ENCODE measurements at places on chromosomes 6 and 20.

GRCh38 chr6:110547266-110547964, 71.0 kb upstream of the SLC22A16 start:
- DNase-seq, result no peak

GRCh38 chr6:11309947-11310665, 77.6 kb upstream of the NEDD9 start:
- DNase-seq, result peak; percentile 25

DNA sequence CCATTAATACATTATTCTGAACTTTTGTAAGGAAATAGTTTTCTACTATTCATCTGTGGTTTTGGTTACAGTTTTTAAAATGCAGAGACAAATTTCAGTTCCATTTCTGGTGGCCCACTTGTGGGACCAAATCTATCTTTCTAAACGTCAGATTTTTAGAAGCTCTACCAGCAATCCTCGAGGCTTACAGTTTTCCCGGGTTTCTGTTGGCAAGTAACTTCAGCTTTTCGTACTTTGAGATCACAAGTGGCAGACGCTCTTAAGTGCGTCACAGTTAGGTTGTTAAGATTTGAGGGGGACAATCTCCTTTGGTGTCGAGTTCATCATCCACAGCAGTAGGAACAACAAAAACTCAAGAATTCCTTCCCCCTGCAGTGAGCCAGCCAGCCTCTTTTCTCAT, 60.0 kb downstream of the JARID2 start:
- DNase-seq, result no peak

DNA sequence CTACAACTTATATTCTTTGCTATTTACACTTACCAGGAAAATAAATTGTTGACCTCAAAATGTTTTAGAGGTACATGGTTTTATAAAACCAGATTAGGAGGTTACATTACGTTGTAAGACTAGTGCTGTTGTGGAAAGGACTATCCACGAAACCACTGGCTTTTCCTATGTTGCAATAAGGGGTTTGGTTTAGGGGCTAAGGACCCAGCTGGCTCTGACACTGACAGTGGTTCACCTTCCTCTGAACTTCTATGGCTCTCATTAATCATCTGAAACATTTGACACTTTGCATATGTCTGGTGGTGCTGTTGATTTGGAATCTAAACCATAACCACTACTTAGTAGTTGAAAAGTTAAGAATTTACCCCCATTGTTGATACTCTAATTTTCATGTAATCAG, 186.7 kb downstream of the NKAIN2 start:
- no peak for DNase-seq

DNA sequence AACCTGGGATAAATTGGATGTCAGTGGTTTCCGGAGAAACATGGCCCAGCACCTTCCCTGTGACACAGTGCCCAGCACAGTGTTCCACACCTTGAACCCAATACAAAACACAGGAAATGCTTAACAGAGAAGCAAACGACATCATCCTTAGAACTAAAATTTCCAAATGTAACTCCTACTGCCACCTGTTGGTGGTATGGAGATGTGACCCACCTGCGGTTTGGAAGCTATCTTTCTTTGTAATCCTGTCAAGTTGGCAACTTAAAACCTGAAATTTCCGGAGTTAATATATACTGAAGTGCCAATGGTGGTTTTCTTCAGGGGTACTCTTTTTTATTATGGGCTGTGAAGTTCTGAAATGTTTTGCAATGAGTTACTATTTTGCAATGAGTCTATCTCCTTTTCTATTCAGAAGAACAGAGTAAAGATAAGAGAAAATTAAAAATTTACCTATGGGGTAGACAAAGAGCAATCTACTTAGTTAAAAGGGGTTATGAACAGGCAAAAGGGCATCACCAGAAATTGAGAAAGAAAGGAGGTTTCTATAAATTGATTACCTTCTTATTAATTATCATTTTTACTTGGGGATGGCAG, 658.8 kb downstream of the PTPRT start:
- peak; percentile 60 for DNase-seq

DNA sequence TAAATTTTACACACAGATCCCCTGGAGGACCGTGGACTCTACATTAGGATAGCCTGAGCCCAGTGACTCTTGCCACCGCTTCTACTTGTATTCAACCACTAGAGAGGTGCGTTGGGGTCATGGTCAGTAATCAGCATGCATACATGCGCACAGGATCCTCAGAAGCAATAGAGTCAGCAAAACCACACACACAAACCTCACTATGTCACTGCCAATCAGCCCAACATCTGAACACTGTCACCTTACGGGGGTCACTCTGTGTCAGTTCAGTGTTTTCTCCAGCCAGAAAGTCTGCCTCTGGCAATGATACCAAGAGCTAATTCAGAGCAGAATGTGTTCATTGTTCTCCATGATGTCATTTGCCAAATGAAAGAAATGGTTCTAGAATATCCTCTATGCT, 225.3 kb downstream of the KHDC1L start:
- DNase-seq, result no peak

GRCh38 chr6:168116438-168116974, 37.5 kb upstream of the FRMD1 start:
- DNase-seq, result no peak

- no peak for DNase-seq
These were observed 31.8 kb upstream of the ZBP1 start for GRCh38 chr20:57651881-57652605.

DNA sequence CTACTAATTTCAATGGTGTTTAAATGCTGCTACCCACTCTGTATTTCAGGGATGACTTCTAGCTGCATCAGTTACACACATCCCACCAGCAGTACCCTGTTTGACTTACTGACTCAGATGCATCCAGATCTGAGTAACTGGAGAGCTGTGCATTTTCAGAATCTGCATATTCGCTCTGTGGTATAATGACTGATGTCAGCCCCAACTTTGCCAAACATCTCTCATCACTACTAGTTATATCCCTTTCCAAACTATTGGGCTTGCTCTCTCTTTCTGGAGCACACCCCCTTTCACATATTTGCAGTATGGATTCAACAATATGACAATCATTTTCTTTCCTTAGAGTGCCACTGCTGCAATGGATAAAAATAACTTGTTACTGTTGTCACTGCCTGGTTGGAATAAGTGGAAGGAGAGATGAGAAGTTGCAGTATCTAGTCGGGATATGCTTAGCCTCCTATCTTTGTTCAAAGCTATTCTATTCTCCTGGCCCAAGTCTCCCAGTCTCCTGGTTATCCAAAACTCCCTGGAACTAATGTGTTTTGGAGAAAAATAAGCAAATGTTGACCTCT, 3.3 kb upstream of the RSPO3 start:
- DNase-seq, result no peak

GRCh38 chr6:158686791-158687381, 37.0 kb downstream of the SYTL3 start:
- DNase-seq, result no peak

GRCh38 chr20:14633507-14633906, 296.1 kb upstream of the FLRT3 start:
- DNase-seq, result no peak

DNA sequence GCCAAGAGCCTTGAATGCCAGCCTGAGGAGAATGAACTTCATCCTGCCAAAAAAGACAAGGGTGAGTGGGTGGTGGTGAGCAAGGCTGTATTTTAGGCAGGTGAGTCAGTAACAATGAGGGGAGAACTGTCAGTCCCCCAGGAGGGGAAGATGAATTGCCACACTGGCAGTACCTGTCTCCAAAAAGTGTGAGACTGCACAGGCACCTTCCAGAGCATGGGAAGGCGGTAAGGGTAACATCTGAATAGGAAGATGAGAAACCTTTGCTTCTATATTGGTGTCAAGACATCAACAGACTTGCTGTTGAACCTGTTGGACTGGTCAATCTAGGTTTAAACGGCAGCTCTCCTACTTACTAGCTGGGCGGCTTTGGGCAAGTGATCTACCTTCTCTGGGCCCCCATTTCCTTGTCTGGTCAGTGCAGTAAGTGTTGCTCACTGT, 30.9 kb downstream of the STK35 start:
- DNase-seq, result no peak

DNA sequence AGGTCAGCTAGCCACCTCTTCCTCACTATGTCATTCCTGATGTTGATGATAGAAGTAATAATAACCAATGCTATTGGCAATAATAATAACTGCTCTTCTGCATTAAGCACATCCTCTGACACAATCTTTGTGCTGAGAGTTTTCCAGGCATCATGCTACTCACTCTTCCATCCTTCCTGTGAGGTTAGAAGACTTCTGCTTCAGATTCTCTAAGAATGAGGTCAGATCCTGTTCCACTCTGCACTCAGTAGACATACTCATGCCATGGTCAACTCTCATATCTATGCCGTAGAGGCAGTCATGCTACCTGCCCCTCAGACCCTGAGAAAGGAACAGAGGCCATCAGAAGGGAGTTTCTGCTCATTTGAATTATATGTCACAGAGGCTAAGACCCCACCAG, 98.1 kb upstream of the TOP1 start:
- no peak for DNase-seq

GRCh38 chr6:163651915-163652668, 237.6 kb downstream of the QKI start:
- no peak for DNase-seq

GRCh38 chr6:42769051-42769450, 12.8 kb upstream of the BICRAL start:
- DNase-seq, result peak; percentile 27

DNA sequence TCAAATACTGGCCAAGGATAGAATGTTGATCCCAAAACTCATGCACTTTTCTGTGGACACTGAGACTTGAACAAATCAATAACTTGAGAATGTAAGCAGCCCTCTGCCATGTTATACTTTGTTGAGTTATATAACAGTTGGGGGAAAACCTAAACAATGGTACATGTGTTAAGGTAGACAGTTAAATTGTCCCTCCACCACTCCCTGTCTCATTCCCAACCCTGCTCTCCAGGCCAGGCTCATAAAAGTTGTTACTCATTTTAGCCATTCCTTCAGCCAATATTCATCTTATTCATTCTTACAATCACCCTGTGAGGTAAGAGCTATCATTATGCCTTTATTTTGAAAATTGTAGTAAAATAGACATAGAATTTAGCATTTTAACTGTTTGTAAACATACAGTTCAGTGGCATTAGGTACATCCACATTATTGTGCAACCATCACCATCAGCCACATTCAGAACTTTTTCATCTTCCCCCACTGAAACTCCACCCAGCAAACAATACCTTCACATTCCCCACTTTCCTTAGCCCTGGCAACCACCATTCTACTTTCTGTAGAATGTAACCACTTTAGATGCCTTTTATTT, 38.2 kb upstream of the IER3 start:
- no peak for DNase-seq

DNA sequence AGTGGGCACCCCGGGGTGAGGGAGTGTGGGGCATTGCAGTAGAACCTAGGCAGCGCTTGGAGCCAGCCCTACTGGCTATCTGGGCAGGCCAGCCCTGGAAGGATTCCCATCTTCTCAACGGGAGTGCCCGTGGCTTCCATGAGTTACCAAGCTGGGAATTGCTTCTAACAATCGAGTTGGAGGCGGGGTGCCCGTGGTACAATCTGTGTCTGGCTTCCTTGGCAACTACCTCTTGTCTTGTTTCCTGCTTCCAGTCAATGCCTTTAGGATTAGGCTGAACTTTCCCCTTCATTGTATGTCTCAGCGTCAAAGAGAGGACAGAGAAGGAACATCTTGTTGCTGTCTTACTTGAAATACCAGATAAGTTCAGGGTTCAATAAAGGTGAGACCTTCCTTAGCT, 33.3 kb downstream of the PPP1R14C start:
- no peak for DNase-seq

DNA sequence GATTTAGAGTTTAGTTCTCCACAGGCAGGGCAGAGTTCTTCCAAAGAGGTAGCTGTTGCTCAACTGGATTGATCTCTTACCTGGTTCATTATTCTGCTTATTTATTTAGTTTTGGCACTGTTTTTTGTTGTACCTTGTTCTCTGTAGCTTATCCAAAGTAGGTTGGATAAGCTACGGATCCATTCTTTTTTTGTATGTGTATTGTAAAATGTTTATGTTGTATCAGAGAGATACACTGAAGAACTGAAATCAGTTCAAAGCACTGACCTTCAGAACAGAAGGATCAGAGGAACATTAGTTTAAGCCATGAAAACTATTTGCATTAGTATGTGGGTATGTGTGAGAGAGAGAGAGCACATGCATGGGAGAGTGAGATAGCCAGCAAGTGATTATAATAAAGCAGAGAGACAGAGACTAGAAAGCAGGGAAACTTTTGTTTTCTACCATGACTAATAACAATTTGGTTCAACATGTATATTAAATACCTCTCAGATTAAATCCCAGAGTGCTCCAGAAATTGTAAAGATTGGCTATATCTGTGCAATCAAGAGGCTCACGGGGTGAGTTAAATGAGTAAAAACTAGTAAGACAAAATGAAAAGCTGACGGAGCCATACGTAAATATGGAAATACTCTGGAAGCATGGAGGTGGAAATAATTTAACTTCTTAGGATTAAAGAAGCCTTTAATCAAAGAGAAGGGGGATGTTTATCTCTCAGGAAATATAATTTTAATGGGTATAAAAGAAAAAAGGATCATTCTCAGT, 40.2 kb downstream of the ITCH start:
- DNase-seq, result no peak

- peak; percentile 69 for DNase-seq
These were observed 195.5 kb downstream of the JARID2 start for GRCh38 chr6:15441215-15441868.

GRCh38 chr20:35604449-35604747, 11.2 kb upstream of the SPAG4 start:
- peak; percentile 61 for DNase-seq

GRCh38 chr6:108652375-108652774, 91.7 kb downstream of the FOXO3 start:
- no peak for DNase-seq
